ENCODE measurements at places on chromosomes 11 and 22. TPM values are rescaled to one million over a fixed set of nuclear protein-coding genes. Genes with fewer than 3 reads are reported as not detected.

FJX1 gene
- 2.4 TPM for total RNA-seq

MMP12 gene
- not detected for total RNA-seq

KIF18A gene
- total RNA-seq: 0.10 TPM

OR52E8 gene
- not detected for total RNA-seq

MMP8 gene
- total RNA-seq: 0.13 TPM

CTSF gene
- total RNA-seq: 49.1 TPM

DRD2 gene
- total RNA-seq: 0.41 TPM

PLEKHA7 gene
- total RNA-seq: 0.72 TPM

SERPING1 gene
- 90.0 TPM for total RNA-seq
